ENCODE measurements at places on chromosomes 3 and 15.

DNA sequence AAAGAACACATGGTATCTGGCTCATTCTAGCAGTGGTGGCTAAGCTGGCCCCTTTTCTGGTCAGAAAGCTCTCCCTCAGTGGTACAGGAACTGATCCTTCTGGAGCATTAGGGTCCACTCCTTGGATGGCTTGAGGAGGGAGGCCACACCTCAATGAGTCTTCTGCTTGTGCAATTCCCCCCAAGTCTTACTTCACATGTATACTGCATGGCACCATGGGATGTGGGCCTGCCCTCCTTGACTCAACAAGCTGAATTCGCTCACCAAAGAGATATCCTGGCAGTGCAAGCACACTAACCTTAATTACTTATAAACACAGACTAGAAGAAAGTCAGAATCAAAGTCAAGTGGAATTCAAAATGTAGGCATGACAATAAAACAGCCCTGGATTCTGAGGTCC, 133.8 kb upstream of the SLC2A2 start:
- no peak for DNase-seq

DNA sequence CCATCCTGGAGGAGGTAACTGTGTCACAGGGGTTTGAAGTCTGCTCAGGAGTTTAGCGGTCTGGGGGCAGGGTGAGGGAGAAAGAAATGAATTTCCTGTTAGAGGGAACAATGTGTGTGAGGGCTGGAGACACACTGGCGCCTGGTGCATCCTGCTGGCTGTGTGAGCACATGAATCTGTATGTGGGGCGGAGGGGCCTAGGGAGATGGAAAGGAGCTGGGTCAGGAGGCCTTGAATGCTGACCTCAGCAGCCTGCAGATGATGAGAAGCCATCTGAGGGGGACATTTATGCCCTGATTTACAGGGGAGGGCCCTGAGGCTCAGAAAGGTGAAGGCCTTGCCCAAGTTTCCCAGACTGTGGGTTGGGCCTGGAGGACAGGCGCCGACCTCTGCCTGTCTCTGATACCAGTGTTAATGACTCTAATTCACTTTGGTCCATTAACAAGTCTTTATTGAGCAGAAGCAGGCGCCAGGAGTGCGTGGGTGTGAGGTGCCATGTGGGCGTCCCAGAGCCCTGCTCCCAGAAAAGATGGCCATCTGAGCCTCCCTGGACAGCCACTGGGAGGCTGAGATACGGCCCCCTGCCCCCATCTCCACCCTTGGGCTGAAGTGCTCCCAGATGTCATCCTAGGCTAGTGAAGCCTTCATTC, 34.8 kb downstream of the LINGO1 start:
- DNase-seq, result no peak

- no peak for DNase-seq
Measured at GRCh38 chr3:27185231-27185989, 183.8 kb downstream of the NEK10 start.

DNA sequence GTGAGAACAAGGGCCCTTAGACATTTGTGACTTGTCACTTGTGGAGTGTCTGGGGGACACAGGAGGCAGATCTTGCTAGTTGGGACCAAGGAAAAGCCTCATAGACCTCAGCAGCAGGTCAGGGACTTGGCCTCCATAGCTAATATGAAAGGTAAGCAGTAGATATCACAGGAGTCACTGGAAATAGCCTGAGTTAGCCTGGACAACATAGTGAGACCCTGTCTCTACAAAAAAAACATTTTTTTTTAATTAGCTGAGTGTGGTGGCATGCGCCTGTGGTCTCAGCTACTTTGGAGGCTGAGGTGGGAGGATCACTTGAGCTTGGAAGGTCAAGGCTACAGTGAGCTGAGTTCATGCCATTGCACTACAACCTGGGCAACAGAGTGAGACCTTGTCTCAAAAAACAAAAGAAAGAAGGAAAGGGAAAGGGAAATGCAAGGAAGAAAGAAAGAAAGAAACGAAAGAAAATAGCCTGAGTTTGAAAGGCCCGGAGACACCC, 37.1 kb upstream of the CLK3 start:
- DNase-seq, result no peak

- no peak for DNase-seq
Measured at GRCh38 chr3:121834157-121834670, 646 bp downstream of the IQCB1 start.

DNA sequence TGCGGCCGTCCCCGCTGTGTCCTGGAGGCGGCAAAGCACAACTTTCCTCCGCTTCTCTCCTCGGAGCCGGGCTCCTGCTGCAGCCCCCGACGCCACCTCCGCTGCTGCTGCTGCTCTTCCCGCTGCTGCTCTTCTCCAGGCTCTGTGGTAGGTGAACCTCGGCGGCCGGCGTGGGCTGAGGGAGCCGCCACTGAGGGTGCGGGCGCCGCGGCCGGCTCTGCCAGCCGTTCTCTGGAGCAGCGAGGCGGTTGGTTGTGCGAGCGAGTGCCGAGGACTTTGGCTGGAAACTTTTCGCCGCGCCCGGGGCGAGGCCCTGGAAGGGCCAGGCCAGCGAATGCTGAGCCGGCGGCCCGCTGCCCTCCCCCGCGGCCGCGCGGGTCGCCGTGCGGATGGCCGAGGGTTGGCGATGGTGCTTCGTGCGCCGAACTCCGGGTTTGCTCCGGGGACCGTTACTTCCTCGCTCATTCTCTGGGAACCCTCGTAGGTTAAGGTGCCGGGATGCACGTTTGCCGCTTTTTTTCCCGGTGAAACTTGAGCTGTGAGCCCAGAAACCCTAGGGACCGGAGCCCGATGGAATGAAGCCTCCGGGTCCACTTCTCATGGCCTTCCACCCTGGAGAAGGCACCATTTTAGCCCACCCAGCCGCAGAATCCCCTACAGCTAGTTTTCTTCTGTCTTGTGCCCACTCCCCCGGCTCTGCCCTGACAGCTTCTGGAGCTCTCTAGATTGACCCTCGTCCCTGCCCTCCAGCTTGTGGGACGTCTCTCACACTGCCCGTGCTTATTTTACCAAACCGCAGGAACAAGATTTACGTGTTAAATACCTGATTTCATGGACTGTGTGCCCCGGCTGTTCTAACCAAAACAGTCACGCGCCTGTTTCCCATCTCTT, 660 bp downstream of the NECTIN3 start:
- DNase-seq, result no peak
